C1 segment of cervical spinal cord (tissue), 14 donors: ENCODE measurements at places on chromosomes 11 and 22.

- no peak for DNase-seq
These were observed 224.6 kb downstream of the MN1 start for GRCh38 chr22:27576815-27577573.

DNA sequence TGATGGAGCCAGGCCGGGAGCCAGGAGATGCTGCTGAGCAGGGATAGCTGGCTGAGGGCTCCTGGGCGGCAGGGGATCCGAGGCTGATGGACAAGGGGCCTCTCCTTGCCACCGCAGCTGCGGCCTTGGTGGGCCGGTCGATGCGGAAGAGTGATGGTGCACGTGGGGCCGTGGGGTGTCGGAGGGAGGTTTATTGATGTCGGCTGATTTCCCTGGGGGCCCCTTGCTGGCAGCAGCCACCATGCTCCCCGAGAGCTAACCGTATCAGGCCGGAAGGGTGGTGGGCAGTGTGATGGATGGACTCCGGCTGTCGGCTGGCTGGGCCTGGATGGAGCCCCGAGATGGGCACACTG is 31.0 kb upstream of the CCDC188 start:
- DNase-seq: no peak

DNA sequence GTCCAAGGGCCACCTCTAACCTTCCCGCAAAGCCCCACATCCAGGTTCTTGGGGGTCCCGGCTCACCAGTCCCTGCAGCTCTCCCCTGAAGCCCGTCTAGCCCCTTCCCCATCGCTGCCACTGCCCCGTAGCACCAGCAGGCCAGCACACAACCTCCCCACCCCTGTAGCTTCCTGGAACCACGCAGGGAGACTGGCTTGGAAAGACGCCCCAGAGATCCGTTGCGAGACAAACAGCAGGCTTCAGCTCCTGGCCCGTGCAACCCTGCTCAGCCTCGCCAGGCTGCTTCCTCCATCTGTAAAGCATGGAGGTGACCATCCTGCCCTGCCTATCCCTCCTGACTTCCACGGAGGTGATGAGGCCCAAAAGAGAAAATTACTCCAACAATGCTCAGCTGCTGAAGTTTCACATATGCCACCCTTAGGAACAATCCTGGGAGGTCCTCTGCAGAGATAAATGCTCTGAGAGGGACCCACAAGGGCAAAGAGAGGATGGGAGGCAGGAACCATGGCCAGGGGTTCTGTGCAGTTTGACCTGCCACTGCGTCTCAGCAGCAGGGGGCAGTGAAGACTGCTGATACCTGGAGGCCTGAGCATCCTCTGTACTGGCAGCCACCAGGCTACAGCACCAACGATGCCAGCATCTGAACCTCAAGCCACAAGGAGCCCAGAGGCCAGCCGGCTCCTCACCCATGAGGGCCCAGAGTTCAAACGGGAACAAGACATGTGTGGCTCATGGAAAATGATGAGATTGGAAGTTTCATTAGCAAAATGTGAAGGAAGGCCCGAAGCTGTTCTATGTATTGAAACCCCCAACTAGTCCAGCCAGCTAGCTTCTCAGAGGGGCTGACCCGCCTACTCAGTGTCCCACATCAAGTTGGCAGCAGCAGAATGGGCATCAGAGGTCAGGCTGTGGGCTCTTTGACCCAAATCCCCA is 16.1 kb downstream of the DGCR2 start:
- no peak for DNase-seq

DNA sequence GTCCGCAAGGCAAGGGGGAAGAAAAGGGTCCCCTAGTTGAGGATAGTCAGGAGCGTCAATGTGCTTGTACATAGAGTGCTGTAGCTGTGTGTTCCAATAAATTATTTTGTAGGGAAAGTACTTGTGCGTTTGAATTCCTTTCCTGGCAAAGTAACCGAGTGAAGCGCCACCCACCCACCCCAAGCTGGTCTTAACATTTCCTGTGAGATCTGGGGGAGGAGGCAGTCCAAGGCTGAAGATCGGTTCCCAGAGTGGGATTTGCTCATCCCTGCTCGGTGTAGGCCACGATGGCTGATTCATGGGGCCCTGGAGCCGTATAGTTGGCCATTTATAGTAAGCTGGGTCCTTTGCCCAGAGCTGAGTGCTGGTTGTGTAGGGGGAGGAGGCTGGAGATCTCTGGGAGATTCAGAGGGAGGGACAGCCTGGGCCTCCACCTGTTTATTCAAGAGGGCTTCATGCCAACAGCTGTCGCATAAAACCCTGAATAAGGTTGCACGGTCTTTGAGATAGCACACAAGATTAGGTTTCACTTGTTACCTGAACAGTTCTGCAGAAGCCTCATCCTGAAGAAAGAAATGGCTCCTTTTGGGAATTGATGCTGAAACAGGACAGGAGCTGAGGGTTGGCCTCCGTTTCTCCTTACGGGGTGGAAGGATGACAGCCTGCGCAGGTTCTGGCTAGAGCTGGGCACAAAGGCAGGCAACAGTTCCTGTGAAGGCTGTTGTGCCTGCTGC is 2.4 kb downstream of the ATF4 start:
- no peak for DNase-seq

DNA sequence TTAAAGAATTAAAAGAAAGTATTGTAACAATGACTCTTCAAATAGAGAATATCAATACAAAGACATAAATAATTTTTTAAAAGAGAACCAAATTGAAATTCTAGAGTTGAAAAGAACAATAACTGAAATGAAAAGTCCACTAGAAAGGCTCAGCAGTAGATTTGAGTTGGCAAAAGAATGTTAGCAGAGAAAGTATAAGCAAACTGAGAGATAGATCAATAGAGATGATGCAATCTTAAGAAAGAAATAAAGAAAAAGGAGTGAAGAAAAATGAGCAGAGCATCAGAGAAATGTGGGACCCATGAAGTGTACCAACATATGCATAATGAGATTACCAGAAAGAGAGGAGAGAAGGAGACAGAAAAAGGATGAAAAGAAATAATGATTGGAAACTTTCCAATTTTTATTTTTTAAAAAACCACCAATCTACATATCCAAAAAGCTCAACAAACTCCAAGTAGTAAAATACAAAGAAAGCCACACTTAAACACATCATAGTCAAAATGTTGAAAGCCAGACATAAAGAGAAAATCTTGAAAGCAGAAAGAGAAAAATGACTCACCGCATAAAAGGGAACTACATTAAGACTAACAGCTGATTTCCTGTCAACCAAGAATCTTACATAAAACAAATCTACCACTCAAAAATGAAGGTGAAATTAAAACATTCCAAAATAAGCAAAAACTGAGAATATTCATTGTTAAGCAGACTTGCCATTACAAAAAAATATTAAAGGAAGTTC is 20.9 kb downstream of the NCF4 start:
- no peak for DNase-seq

DNA sequence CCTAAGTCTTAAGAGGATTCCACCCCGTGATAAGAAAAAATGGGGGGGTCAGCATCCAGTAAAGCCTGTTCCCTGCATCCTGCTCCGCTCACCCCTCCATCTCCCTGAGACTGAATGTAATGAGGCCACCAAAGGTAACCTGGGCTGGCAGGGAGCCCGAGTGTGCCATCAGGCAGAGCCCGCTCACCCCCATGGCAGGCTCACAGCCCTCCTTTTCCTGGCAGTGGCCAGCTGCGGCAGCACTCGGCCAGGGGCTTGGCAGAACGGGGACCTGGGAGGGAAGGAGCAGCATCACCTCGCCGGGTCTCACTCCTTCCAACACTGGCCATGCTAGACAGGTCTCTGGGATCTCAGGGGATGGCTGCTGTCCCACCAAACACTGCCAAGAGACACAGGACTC is 64.4 kb downstream of the PRDM11 start:
- peak; percentile 58 for DNase-seq

- no peak for DNase-seq
These were observed 91.1 kb downstream of the PDE2A start for GRCh38 chr11:72583177-72583553.

DNA sequence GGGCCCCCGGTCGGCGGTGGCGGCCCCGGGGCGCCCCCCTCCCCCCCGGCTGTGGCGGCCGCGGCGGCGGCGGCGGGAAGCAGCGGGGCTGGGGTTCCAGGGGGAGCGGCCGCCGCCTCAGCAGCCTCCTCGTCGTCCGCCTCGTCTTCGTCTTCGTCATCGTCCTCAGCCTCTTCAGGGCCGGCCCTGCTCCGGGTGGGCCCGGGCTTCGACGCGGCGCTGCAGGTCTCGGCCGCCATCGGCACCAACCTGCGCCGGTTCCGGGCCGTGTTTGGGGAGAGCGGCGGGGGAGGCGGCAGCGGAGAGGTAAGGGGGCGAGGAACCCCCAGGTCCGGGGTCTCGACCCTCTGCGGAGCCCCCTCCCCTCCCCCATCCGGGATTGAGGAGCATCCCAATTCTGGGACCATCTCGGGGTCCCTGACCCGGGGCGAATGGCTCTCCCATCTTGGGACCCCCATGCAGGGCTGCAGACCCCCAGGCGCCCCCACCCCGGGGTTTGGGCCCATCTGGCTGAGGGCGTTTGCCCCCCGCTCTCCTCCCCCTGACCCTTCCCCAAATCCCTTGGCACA is 431 bp downstream of the KMT2A start:
- DNase-seq: peak; percentile 37

- no peak for DNase-seq
These were observed 30.1 kb upstream of the KCNJ11 start for GRCh38 chr11:17418444-17419081.

GRCh38 chr11:78189174-78189724 is 530 bp downstream of the USP35 start:
- DNase-seq: no peak

GRCh38 chr22:31897842-31898805 is 46.2 kb upstream of the YWHAH start:
- no peak for DNase-seq

DNA sequence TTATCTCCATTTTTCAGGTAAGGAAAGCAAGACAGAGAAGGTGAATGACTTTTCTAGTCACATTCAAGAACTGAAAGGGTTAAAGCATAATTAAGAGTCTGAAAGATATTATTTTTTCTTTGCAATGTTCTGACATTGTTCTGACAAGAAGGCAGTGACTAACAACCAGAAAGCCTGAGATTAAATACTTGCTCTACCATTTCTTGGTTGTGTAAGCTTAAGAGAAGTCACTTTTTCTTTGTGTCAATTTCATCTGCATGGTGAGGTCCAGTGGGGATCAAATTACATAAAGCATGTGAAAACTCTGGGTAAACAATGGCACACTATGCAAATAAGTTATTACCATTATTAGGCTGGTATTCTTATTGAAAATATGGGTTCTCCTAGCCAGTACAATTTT is 73.7 kb downstream of the PHF21A start:
- no peak for DNase-seq

DNA sequence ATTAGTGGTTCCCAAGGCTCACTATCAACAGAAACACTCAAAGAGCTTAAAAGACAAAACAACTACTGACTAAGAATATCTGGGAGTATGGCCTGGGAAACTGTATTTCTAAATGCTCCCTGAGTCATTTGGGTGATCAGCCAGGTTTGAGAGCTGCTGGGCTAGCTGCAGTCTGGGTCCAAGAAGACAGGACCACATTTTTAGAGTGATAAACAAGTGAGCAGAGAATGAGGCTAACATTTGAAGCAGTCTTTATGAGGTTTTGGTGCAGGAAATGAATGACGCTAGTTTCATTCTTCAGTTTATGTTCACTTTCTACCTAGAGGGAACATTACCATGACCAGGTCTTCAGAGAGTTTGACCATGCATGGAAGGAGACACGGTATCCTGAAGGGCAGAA is 97.7 kb downstream of the TEAD1 start:
- DNase-seq: no peak

DNA sequence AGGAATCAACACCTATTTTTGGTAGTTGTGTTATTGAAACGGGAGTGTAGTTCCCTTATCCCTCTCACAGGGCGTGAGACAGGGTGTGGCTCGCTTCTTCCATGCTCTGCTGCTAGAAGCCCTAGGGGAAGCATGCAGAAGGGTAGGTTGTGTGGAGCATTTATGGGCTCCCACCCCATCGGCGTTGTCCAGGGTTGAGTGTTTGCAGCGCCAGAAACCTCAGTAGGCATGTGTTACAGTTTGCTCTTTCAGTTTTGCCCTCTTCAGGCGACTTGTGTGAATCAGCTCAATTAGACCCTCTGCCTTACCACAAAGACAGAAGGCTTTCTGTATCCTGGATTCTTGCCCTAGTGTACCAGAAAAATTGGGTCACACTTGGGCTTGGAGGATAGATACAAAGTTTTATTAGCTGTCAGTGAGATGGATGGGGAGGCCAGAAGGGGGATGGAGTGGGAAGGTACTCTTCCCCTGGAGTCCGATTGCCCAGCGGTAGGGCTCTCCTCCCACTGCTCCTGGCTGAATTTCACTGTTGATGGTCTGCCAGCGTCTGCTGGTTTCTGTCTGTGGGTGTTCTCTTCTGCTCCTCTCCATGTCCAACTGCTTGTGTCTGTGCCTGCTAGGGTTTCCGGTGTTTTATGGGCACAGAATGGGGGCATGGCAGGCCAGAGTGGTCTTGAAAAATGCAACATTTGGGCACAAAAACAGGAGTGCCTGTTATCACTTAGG is 358.3 kb upstream of the CTSC start:
- DNase-seq: no peak

- DNase-seq: no peak
These were observed 174.8 kb downstream of the C11orf91 start for GRCh38 chr11:33525789-33526188.

DNA sequence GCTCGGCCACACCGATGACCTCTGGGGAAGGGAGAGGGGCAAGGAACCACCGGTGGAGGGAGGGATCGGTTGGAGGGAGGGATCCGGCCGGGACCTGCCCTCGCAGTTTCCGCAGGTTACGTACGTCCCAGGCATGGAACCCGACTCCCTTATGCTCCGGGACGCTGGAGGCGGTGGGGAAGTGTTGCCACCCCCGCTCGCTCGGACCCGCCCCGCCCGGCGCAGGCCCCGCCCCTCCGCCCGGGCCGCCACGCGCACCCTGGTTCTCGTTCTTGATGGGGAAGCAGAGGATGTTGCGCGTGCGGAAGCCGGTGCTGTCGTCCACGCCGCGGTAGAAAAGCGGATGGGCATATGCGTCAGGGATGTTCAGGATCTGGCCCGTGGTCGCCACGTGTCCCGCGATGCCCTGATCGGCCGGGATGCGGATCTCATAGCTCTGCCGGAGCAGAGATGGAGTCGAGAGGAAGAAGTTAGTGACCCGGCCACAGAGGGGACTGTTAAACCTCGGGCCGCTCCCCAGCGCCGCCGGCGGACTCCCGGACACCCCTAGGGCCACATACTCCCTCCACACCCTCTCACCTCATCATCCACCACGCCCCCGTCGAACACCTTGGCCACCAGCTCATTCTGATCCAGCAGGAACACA is 89.8 kb downstream of the PDE2A start:
- DNase-seq: no peak

GRCh38 chr22:29071261-29072045 is 1.4 kb upstream of the KREMEN1 start:
- no peak for DNase-seq

GRCh38 chr22:25067851-25068421 is 115.4 kb downstream of the KIAA1671 start:
- DNase-seq: peak; percentile 24

DNA sequence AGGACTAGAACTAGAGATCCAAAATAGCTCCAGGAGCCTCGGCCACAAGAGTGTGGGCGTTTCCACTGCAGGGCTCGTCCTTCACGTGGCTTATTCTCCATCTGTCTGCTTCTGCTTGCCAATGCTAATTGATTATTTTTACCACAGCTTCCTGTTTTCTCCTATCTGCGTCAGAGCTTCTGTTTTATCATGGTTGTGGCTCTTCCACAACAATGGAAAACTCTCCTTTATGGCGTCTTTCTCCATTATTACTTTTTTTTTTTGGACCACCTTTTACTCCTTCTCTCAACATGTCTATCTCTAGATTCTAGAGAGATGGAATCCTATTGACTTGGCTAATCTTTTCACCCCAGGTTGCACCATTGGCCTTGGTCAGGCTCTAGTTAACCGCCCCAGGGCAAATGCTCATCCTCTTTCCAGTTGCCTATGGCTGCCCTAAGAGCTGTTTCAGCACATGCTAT is 25.9 kb downstream of the CAT start:
- no peak for DNase-seq
